CD4-positive, alpha-beta memory T cell (primary cell): ENCODE measurements at places on chromosomes 1 and 21. TPM values are rescaled to one million over a fixed set of nuclear protein-coding genes. Genes with fewer than 3 reads are reported as not detected.

TCP10L gene
- 0.55 TPM for total RNA-seq

- no peak for DNase-seq
Measured at GRCh38 chr1:172442404-172442803, 1.5 kb downstream of the PIGC start.

DNA sequence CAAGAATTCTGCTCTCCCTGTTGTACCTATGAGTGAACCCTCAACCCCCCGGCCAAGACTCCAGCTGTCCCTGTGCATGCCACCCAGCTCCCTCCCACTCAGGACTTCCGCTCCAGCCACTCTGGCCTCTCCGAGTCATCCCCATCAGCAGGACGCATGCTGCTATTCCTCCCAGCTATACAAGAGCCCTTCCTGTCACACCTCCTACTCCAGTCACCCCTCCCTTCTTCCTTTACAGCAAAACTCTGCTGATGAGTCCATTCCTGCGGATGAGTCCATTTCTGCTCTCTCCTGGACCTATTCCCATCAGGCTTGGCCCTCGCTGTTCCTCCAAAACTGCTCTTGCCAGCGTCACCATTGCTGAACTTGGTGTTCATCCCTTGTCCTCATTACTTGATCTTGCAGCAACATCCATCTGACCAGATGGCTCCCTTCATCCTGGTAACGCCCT, 42.2 kb downstream of the H3-3A start:
- DNase-seq = no peak

PLA2G2F gene
- total RNA-seq = not detected

TNNI3K gene
- total RNA-seq = not detected

DNA sequence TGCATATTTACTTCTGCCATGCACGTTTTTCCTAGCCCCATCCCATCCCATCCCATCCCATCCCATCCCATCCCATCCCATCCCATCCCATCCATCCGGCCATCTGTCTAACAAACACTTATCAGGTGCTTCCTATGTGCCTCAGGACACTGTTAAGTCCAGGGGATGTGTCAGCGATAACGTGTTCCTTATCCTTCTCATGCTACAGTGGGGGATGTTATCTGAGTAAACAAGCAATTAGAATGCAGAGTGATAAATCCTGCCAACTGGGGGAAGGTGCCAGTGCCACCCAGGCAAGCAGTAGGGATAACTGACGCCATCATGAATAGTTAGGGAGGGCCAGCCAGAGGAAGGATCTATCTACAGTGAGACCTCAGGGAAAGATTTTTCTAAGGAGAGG, 304.2 kb downstream of the CAMTA1 start:
- DNase-seq = no peak

DNA sequence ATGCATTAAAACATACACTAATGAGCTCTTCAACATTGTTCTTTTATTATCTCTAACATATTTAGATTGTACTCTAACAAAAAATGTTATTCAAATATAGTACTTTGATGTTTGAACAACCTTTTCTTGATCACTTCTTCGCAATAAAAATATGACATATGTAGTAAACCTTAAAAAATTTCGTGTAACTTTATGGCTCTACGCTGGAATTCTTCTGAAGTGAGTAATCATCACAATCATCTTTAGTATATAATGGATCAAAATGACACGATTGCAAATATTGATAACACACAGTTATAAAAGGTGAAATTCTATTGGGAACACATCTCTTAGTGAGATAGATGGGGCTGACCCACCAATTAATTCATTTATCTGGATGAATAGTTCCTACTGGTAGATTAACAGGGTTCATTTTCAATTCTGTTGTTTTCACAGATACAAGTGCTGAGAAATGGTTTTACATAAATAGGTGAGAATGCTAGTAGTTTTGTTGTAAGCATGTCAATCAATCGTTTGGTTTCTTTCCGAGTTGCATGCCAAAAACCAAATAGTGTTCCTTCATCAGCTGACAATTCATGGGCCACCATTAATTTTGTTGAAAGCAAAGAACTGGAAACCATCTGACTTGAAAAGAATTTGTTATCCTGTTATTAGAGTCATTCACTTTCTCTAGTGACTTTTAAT, 1.5 kb upstream of the ZMPSTE24 start:
- DNase-seq = no peak

S100A5 gene
- 1.8 TPM for total RNA-seq

DISP1 gene
- 4.2 TPM for total RNA-seq

GRCh38 chr1:19032701-19033514, 76.4 kb upstream of the IFFO2 start:
- DNase-seq = no peak

DNA sequence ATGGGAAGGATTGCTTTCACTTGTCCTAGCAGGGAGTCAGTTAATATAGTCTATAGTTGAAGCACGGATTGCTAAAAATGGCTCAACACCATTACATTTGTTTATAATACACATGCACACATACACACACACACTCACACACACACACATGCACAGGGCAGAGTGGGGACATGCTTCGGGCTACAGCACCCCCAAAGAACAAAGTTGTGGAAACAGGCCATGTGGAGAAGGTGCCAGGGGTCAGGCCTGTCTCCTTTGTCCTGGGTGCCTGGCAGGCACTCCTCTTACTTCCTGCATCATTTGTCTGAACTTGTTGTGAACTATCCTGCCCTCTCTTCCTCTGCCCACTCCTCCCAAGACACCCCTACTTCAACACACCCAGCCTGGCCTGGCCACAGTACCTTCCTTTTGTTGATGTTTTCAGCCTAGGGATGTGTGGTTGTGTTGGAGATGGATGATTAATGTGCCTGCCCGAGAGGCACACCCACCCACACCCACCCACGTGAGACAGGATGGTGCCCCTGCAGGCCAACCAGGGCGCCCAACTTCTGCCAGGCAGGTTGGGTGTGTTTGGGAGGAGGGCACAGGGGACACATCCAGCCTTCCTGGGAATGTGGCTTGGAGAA, 17.5 kb downstream of the RASSF5 start:
- DNase-seq = no peak
